ENCODE measurements at places on chromosomes 2 and 18.

DNA sequence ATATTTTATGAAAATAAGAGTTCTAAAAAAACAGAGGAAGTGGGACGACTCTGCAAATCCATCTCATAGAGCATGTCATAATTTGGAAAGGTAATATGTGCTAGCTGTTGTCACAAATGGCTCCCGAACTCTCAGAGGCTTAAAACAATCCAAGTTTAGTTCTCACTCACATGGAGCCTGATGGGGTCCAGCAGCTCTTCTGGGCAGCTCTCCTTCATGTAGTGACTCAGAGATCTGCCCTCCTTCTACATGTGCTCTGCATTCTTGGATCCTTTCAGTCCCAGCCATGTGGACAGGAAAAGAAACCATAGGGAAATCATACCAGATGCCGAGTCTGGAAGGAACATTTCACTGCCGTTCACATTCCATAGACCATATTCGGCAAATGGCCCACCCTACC is 180.1 kb upstream of the APCDD1 start:
- DNase-seq = no peak

DNA sequence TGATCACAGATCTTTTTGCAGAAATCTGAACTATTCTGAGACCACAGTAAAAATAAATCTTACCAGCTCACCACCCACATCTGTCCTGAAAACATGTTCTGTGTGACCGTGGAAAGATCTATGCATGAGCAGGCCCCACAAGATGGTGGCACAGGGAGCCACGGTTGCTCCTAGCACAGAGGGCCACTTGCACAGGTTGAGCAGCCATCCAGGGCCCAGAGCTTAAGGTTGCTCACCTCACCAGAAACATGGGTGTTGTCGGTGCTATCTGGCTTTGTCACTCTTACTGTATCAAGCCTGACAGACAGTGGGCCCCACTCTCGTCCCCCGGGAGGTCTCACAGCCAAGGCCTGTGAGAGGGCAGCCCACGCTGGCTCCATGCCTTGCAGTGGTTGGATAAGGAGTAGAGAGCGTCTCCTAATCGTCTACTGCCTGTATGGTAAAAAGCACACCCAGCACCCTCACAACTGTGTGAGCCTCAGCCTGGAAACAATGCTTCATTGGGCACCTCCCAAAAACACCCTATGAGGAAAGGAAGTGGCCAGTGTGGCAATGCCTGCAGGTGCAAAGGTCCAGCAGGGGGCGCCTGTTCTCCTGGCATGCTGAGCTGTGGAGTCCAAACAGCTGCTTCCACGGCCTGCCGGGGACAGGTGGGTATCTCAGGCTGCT is 19.6 kb downstream of the TUBB6 start:
- peak; percentile 71 for DNase-seq

DNA sequence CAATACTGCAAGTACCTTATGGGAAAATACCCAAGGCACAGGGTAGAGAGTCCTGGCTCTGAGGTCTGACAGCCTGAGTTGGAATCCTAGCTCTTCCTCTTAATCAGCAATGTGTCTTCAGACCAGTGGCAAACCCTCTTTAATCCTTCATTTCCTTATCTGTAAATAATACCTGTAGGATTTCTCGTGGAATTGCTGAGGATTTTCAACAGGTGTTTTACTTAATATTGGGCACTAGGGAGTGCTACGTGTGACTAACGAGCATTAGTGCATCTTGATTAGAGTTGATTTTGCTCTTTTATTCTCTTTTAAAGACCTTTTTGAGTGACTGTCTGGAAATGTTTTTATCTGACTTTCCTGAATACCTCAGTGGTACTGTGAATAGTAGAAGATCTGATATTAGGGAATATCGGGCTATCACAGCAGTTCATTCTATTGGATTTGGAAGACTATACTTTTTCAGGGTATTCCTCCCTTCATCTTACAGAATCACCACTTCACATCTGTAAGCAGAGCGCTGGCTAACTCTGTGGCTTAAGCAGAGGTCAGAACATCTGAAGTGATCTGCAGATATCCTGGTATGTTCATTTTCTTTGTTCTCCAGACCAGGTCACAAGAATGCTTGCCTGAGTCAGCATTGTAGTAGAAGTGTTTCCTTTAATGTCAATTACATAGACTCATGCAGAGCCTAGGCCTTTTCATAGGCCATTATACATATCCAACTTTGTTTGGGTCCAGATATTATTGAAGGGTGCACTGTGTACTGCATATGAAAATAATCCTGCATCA is 49.1 kb downstream of the ARHGAP28 start:
- no peak for DNase-seq

DNA sequence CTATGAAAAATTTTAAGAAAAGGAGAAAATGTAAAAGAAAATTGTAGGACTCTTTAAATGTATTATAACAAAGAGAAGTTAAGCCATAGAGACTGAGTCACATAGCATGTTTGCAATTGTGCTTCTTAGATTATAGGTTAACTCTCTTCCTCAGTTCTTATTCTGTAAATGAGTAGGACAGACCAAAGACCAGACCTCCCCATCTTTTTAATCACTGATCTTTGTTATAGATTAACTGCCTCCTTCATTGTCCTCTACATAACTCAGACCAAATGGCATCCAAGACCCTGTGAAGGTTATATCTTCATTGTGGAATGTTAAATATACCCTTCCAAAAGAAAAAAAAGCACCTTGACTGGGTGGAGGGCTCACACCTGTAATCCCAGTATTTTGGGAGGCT is 316.9 kb upstream of the LRRTM4 start:
- DNase-seq = no peak

DNA sequence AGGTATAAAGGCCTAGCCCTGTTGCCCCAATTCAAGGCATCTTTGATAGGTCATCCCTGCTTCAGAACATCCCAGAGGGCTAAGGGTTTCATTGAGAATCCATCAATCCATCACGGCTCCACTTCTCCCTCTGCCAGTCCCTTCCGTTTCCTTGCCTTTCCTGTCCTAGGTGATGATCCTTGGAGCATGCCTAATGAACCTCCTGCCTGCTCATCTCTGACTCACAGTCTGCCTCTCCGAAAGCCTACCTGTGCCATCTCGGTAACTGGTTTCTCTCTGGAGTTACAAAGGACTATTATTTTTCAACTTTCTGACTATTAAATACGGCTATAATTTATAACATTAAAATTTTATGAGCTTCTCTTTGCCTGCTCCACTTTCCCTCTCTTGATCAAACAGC is 36.7 kb upstream of the OSBPL6 start:
- DNase-seq = no peak

GRCh38 chr2:45836740-45837139 is 185.3 kb downstream of the PRKCE start:
- no peak for DNase-seq

GRCh38 chr18:21761471-21762115 is 21.0 kb downstream of the MIB1 start:
- no peak for DNase-seq

DNA sequence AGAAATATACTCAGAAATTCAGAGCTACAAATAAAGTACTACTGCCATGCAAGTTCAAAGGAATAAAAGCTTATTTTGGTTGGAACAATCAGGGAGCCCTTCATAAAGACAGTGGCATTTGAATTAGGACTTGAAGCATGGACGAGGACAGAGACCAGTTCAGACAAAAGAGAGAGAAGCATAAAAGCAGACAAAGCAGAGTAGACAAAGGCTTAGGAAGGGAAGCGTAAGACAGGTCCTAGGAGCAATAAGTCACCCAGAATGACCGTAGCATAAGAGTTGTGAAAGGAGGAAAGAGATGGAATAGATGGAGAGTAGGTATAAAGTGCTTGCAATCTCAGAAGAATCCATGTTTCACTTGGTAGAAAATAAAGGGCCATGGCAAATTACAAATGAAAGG is 14.0 kb downstream of the PDE1A start:
- no peak for DNase-seq

DNA sequence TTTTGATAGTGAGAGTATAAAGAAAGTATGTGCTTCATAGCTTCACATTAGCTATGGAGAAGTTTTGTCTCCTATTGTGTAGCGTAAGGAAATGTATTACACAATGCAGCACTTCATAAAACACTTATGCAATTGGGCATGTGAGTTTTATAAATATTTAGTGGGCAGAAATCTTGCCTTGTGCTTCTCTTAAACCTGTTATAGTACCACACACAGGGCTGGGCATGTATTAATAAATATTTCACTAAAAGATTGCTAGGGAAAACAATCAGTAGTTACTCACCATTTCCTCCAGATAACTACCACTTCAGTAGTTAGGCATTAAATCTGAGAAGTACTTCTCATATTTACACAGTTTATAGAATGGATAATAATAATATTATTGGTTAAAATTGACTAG is 1080.8 kb upstream of the PIK3C3 start:
- no peak for DNase-seq

DNA sequence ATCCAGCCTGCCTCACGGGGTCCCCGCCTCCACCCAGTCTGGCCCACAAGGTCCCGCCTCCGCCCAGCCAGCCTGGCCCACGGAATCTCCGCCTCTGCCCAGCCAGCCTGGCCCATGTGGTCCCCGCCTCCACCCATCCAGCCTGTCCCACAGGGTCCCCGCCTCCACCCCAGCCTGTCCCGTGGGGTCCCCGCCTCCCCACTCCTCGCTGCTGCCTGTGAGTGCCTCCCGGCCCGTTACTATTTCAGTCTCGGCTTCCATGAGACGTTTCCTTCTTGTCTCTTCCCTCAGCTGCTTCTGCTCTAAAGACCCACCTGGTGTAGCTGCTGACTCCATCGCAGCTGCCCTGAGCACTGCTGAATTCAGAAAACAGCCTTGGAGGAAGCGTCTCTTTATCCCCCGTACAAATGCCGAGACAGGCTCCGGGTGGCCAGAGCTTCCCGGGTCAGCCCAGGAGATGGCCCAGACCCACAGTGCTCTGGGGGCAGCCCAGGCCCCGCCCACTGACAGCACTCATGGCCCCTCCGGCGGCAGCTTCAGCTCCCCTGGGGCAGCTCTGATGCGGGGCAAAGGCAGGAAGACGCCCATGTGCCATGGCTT is 69.8 kb downstream of the NFATC1 start:
- no peak for DNase-seq

- no peak for DNase-seq
Measured at GRCh38 chr2:208373460-208374089, 33.0 kb upstream of the PTH2R start.

DNA sequence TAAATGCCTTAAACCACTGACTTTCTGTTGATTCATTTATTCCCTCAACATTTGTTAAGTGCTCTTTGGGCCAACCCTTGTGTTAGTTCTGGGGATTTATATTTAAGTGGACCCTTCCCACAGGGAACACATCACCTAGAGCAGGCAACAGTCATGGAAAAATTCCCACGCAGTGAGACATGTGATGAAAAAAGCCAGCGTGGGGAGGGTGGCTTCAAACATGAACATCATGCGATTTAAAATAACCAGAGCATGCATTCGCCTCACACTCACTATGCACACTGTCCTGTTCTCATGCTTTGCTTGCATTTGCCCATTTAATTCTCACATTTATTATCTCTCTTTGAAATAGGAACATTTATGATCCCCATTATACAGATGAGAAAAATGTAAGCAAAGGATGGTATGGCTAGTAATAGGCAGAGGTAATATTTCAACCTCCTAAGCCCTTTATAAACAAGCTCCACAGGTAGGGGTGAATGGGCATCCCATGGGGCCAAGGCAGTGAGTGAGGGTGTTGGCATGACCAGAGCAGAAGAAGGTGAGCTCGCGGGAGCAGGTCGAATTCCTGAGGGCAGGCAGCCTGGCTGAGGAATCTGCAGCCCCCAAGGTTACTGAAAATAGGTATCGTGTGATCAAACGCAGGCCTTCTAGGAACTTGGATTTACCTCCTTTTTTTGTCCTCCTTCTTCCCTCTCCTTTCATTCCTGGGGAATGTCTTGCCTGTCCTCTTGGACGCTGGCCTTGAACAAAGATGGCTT is 297.8 kb downstream of the MYCN start:
- DNase-seq = no peak

- no peak for DNase-seq
Measured at GRCh38 chr18:66495844-66496243, 108.0 kb downstream of the CDH19 start.

DNA sequence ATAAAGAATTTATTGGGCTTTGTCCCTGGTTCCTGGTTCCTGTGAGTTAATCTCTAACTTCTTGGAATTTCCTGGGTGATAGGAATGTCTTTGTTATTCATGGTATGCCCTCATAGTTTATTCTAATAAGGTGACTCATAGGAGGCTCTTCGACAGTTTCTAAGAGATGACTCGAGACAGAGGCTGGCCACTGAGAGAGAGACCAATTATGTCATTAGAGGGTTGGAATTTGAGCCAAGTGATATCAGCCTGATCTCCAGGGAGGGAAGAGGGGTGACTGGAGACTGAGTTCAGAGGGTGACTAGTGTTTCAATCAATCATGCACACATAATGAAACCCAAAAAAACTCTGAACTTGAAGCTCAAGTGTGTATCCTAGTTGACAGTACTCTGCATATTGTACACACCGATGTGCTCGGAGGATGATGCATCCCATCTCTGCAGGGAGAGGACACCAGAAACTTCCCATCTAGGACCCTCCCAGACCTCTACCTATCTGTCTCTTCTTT is 185.7 kb downstream of the MTCL1 start:
- no peak for DNase-seq

DNA sequence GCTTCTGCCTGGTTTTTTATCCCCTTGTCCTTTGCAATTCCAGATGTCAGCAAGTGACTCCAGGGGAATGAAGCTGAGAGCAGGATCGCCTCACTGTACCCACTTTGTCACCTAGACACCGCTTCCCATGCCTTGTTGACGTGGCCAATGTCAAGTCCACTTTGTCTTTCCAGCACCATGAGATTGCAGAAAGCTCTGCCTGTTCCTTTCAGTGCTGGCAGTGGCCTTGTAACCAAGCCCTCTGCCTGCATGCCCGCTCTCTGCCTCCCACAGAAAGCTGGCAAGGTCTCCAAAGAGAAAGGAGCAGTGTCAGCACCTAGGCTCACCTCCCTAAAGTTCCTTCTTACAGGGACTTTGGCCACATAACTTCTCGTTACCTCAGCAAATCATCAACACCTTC is 282.2 kb upstream of the ST6GAL2 start:
- no peak for DNase-seq

DNA sequence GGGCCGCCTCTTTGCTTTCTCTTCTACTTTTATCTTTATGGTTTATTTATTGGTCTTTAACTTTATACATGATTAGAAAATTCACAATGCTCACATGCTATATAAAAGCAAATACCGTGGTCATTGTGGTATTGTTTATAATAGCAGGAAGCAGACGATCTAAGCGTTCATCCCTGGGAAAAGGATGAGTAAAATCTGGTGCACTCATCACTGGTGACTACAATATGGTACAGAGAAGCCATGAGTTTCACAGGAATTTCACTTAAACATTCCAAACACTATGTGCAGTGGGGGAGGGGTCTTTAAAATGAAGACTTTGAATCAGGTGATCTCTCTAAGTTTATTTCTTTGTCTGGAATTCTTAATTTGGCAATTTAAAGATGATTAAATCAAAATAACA is 97.9 kb downstream of the SCN3A start:
- no peak for DNase-seq

GRCh38 chr2:234995332-234996068 is 43.7 kb downstream of the SH3BP4 start:
- DNase-seq = no peak

- no peak for DNase-seq
Measured at GRCh38 chr2:7749895-7750559, 832.8 kb downstream of the RNF144A start.

- DNase-seq = no peak
Measured at GRCh38 chr2:171146633-171147032, 14.1 kb downstream of the TLK1 start.

- DNase-seq = no peak
Measured at GRCh38 chr2:204331180-204331579, 214.1 kb upstream of the PARD3B start.

Measured in activated T-cell treated with anti-CD3 and anti-CD28 coated beads for 48 hours (primary cell).